ENCODE measurements at places on chromosomes 12 and 14.

- no peak for DNase-seq
Measured at GRCh38 chr12:116137318-116137717, 140.2 kb downstream of the MED13L start.

- DNase-seq: no peak
Measured at GRCh38 chr12:48054955-48055821, 50.7 kb downstream of the SENP1 start.

DNA sequence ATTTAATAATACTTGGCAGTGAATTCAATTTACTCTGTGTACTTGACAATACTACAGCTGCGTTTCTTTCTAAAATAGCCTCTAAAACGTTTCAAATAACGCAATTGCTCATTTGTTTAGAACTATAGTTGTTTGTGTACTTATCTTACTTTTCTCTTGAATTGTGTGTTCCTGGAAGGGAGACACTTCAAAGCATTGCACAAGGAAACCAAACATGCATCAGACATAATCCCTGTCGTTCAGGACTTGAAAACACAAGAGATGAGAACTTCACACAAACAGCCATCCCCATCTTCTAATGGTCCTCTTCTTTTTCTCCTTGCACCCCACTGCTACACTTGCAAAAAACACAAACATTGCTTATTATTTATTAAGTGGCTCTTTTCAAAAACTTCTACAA is 38.5 kb downstream of the PTGER2 start:
- DNase-seq: no peak

DNA sequence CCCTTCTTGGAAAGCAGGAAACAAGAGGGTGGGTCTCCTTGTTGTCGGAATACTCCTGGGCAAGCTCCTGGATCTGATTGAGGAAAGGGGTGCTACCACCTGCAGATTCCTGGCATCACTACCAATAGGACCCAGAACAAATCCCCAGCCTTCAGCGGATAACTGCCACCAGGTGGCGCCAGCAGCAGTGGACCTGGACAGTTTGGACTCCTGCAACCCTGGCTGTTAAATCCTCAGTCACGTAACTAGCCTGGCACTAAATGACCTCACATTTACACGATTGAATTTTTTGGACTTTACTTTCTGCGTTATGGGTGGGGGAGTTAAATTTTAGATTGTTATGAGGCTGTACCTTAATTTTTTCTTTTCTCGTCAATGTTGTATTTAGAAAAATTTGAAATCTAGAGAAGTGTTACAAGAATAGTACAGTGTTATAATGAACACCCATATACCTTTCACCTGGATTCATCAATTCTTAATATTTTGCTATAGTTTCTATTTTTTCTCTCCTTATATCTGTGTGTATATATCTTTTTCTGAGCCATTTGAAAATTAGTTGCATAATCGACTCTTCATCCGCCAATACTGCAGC is 95.6 kb downstream of the GAS2L3 start:
- DNase-seq: peak; percentile 45

DNA sequence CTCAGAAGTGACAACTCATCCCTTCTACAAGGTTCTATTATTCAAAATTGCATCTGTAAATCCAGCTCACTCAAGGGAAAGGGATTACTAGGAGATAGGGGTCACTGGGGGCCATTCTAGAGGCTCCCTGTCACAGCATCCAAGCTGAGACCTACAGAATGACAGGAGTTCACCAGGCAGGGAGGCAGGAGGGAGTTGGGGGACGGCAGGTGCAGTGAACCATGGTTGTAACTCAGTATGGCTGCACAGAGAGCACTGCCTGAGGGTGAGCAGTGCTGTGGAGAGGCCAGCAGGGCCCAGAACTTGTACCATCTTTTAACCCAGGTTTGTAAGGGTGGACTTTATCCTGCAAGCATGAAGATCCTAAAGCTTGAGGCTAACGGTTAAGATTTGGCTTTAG is 37.9 kb upstream of the SINHCAF start:
- no peak for DNase-seq

DNA sequence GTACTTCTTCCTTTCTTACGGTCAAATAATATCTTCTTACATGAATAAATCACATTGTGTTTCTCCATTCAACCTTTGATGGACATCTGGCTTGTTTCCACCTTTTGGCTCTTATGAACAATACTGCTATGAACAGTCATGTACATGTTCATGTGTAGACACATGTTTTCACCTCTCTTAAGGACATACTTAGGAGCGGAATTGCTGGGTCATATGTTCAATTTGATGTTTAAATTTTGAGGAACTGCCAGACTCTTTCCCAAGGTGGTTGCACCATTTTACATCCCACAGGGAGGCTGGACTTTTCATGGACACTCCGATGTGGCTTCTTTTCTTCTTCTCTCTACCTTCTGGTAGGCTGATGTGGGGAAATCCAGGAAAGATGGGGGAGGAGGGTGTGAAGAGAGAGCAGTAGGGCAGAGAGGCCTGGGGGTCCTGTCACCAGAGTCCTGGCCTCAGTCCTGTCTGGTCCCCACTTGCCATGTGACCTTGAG is 16.8 kb downstream of the LGMN start:
- no peak for DNase-seq

- DNase-seq: no peak
Measured at GRCh38 chr14:105120056-105120455, 48.5 kb downstream of the JAG2 start.

- DNase-seq: no peak
Measured at GRCh38 chr12:111312016-111312415, 56.9 kb downstream of the PHETA1 start.

GRCh38 chr14:100282766-100283419 is 23.4 kb downstream of the SLC25A29 start:
- DNase-seq: no peak

GRCh38 chr12:114767906-114768722 is 84.1 kb upstream of the TBX3 start:
- no peak for DNase-seq

GRCh38 chr12:95164656-95165055 is 52.6 kb downstream of the FGD6 start:
- no peak for DNase-seq

GRCh38 chr12:51098611-51099010 is 15.2 kb upstream of the CSRNP2 start:
- no peak for DNase-seq

GRCh38 chr12:15939111-15939510 is 28.0 kb downstream of the DERA start:
- DNase-seq: no peak

DNA sequence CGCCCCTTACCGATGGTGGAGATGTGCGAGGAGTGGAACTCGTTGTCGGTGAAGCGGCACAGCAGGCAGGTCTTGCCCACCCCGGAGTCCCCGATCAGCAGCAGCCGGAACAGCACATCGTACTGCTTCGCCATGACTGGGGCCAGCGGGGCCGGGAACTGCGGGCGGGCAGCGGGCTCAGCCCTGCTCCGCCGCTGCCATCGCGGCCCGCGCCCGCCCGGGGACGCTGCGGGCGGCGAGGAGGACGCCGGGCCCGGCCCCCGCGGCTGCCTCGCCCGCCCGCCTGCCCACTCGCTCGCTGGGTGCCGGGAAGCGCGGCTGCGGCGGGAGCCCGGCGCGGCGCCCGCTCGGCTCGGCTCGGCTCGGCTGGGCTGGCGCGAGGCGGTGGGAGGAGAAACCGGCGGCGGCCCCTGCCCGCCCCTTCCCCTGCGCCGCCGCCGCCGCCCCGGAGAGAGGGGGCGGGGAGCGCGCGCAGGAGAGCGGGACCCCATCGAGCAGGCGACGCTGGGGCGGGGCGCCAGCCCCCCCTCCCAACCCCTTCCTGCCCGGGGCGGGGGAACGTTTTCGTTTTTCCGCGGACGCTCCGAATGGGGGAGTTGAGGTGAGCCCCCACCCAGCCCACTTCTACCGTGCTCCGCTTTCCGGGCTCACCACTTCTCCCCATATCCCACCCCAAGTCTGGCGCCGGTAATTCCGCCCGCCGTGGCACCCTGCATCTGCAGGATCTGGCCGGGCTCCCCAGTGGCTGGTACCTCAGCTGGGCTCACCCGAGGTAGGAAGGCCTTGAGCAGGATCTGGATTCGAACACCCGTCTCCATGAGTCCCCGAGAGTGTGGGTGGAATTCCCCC is at the start of gene RAB15:
TSS of gene RAB15 (minus strand) at position 394 of the 849 bp plus-strand sequence. CDS start at position 134, 260 bp downstream.
- peak; percentile 38 for DNase-seq

GRCh38 chr14:20789230-20789813 is 8.3 kb downstream of the RNASE6 start:
- DNase-seq: no peak

DNA sequence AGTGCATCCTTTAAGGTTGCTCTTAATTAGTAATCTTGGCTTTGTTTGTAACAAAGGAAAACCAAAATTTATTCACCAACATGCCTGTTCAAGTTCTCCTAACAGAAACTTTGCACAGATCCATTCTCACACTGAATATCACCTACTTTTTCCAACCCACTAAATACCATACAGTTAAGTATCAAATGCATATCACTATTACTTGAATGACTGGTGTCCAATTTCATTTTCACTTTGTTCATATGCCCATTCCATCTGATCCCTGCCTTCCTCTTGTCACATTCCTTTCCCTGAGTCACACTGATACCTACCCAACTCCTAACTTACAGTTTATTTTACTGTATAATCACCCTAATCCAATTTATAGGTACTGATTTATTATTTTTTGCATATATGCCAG is 286.4 kb downstream of the NELL2 start:
- no peak for DNase-seq

DNA sequence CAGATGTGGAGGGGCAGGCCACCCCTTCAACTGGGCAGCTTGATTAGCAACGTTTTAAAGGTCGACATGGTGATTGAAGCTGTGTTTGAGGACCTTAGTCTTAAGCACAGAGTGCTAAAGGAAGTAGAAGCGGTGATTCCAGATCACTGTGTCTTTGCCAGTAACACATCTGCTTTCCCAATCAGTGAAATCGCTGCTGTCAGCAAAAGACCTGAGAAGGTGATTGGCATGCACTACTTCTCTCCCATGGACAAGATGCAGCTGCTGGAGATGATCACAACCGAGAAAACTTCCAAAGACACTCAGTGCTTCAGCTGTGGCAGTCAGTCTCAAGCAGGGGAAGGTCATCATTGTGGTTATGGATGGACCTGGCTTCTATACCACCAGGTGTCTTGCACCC is 23.9 kb upstream of the AICDA start:
- DNase-seq: no peak

- no peak for DNase-seq
Measured at GRCh38 chr14:72544615-72545387, 349.1 kb downstream of the DPF3 start.

GRCh38 chr12:50188241-50188781 is 21.1 kb upstream of the CERS5 start:
- no peak for DNase-seq

GRCh38 chr12:74900232-74900631 is 309.4 kb downstream of the KCNC2 start:
- DNase-seq: no peak

- no peak for DNase-seq
Measured at GRCh38 chr12:47903151-47903611, 1.6 kb downstream of the VDR start.

- DNase-seq: no peak
Measured at GRCh38 chr14:75549169-75549568, 26.9 kb downstream of the BATF start.

- DNase-seq: no peak
Measured at GRCh38 chr12:32906399-32907165, 10.0 kb upstream of the PKP2 start.

DNA sequence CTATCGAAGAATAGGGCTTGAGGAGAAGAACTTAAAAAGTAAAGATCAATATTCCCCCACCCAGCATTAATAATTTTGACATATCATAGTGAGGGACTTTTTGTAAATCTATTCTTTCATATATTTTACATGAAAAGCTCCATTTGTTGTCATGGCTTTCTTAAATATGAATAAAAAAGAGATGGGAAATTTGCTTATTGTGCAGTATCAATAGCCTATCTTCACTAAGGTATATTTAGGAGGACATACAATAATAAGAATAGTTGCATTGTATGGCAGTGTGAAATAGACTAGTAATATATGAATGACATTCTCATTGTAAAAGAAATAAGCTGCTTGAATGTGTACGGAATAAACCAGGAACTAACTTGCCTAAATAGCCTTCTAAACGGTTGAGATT is 5.5 kb upstream of the TCP11L2 start:
- no peak for DNase-seq

GRCh38 chr12:92055877-92056276 is 89.8 kb downstream of the BTG1 start:
- DNase-seq: no peak

GRCh38 chr12:54159140-54159539 is 29.6 kb downstream of the SMUG1 start:
- DNase-seq: peak; percentile 83

GRCh38 chr14:104595116-104595675 is 9.4 kb downstream of the TMEM179 start:
- no peak for DNase-seq

GRCh38 chr12:106275458-106275857 is 27.1 kb upstream of the TCP11L2 start:
- no peak for DNase-seq

DNA sequence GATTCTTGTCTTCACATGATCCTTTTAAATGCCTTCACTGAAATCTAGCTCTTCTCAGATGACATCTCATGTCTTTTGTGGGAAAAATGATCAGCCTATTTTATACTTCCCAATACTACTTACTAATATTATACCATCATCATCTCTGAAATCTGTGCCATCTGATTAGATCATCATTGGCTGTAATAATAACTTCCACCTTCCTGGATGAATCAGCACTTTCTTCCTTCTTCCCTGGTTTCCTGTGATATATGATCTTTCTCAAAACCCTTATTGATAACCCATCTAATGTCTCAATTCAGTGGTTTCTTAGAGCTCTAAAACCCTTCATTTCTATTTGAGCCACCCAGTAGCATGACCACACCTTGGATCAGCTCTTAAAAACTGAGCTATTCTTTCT is 30.9 kb downstream of the GPR137C start:
- DNase-seq: no peak

GRCh38 chr14:99945732-99946651 is 119.2 kb upstream of the EVL start:
- no peak for DNase-seq

DNA sequence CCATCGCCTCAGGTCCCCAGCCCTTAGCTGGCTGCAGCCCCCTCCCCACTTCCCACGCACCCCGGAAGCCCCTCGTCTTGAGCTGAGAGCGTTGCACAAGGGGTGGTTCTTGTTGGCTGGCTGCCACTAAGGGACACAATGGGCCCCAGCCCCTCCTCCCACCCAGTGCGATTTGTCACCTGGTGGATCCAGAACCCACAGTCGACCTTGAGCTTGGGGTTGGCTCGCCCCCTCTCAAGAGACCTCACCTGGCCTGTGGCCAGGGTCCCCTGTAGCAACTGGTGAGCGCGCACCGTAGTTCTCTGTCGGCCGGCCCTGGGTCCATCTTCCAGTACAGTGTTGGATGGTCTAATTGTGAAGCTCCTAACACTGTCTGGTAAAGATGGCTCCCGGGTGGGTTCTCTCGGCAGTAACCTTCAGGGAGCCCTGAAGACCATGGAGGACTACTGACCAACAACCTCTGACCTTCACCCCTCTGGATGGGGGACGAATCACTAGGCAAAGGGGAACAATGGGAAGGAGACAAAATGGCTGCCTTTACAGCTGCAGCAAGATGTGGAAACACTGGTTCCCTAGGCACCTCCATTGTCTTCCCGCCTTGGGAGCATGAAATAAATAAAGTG is 6.6 kb downstream of the PHB2 start:
- DNase-seq: no peak

GRCh38 chr12:106804668-106805067 is 30.2 kb downstream of the RIC8B start:
- DNase-seq: no peak

Data from NCI-H1092 (cell line).